ENCODE measurements at places on chromosomes 3 and 15. TPM values are rescaled to one million over a fixed set of nuclear protein-coding genes. Genes with fewer than 3 reads are reported as not detected.

IQCB1 gene
- 18.1 TPM for total RNA-seq

SSR3 gene
- total RNA-seq, result 119 TPM

ANKRD34C gene
- under 0.01 TPM for total RNA-seq

BUB1B gene
- 11.8 TPM for total RNA-seq

CPNE9 gene
- 0.09 TPM for total RNA-seq

IMPG2 gene
- 1.3 TPM for total RNA-seq

LIPC gene
- 0.44 TPM for total RNA-seq

LRRN1 gene
- total RNA-seq, result 26.6 TPM

EPHB3 gene
- total RNA-seq, result 36.2 TPM

AHSG gene
- total RNA-seq, result 0.75 TPM

SPINK8 gene
- total RNA-seq, result not detected

NUP210 gene
- total RNA-seq, result 4.5 TPM

All from muscle of leg (tissue), 16 donors.